Activated T-helper 17 cell treated with anti-CD3 and anti-CD28 coated beads, Interleukin-2, amount 50 U/mL, for 72 hours (primary cell): ENCODE measurements at places on chromosomes 7 and 10. TPM values are rescaled to one million over a fixed set of nuclear protein-coding genes. Genes with fewer than 3 reads are reported as not detected.

- ATAC-seq, result no peak
Observed at GRCh38 chr10:5589011-5589660, 64.4 kb downstream of the CALML3 start.

GRCh38 chr10:131082991-131083481, 228.5 kb downstream of the TCERG1L start:
- ATAC-seq, result no peak

DNA sequence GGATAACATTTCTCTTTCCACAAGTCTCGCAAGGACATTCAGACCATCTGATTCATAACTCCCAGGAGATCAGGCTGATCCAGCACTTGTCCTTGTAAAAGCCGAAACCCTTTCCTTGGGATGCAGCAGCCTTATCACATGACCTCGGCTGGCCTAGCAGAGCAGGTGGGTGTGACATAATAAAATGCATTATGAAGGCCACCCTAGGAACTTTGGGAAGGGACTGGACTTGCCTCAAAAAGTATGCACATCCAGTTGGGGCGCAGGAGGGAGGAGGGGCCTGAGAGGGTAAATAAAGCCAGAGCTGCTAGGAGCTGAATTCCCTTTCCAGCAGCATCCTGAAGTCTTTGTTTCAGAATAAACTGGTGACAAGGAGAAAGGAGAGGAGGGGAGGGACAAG, 260.8 kb downstream of the SNX13 start:
- no peak for ATAC-seq

NEUROD6 gene
- total RNA-seq, result not detected

- ATAC-seq, result no peak
Observed at GRCh38 chr7:117217106-117218035, 105.5 kb downstream of the WNT2 start.

OPN4 gene
- total RNA-seq, result not detected

GJC3 gene
- not detected for total RNA-seq

DNA sequence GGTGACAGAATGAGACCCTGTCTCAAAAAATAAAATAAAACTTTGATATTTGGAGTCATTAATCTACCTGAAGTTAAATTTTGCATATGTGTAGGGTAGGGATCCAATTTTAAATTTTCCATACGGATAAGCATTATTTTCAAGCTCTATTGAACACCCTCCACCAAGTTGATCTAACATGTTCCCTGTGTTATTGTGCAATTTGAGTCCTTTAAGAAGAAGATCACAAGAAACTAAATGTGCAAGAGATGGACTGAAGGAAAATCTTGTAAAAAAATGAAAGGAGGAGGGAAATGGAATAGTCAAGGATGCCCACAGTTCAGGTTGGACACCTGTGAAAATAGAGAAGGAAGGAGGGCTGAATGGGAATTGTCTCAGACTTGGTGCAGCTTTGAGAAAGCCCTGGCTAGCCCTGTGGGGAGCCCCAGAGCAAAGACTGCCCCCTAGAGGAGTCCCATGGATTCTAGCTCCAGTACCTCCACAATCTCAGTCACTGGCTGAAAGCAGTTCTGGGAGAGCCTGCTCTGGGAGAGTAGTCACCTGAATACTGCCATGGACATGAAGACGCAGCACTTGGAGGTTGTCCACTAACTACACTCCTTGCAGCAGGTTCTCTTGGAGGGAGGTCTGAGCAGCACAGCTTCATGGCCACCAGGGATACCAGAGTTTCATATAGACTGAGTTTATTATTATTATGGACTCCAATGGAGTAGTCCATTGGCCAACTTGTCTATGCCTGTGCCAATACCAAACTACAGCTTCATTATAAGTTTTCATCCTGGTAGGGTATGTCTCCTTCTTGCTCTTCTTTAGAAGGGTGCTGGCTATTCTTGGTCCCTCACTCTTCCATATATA, 5.7 kb upstream of the TIAL1 start:
- peak; percentile 89 for ATAC-seq

GRCh38 chr10:129780198-129780597, 183.9 kb downstream of the EBF3 start:
- no peak for ATAC-seq

RASA4B gene
- total RNA-seq, result 14.1 TPM

GRCh38 chr7:129748356-129749109, 137.0 kb downstream of the NRF1 start:
- ATAC-seq, result no peak

DNA sequence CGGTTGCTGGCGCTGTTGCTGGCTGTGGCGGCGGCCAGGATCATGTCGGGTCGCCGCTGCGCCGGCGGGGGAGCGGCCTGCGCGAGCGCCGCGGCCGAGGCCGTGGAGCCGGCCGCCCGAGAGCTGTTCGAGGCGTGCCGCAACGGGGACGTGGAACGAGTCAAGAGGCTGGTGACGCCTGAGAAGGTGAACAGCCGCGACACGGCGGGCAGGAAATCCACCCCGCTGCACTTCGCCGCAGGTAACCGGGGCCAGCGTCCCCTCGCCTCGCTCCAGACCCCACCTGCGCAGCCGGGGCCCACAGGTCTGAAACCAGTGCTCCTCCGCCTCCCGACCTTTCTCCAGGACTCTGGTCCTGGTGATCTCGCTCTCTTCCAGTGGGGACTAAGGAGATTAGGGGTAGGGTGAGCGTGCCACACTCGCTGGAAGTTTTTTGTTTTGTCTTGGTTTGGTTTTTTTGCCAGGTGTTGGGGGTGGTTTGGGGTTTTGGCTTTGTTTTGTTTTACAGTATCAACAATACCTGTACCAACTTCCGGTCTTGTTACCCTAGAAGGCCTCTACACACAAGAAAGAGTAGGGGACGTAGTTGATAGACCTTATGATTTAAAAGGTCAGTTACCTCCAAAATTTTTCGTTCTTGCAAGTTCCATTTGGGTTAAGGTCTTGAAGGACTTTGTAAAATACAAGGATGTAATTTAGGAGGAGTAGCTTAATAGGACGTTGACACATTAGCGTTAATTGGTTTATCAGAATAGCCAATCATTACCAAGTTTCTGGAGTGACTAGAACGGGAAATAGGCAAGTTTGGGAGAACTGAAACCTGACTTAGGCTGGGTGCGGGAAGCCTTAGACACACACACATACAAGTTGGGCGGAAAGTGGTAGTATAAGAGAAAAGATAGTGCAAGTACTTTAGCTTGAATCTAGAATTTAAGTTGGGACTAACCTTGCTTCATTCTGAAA, 704 bp downstream of the TNKS2 start:
- peak; percentile 51 for ATAC-seq

- no peak for ATAC-seq
Observed at GRCh38 chr10:1358147-1358546, 302.0 kb downstream of the WDR37 start.

- ATAC-seq, result no peak
Observed at GRCh38 chr7:70178211-70178610, 579.9 kb downstream of the AUTS2 start.

DNA sequence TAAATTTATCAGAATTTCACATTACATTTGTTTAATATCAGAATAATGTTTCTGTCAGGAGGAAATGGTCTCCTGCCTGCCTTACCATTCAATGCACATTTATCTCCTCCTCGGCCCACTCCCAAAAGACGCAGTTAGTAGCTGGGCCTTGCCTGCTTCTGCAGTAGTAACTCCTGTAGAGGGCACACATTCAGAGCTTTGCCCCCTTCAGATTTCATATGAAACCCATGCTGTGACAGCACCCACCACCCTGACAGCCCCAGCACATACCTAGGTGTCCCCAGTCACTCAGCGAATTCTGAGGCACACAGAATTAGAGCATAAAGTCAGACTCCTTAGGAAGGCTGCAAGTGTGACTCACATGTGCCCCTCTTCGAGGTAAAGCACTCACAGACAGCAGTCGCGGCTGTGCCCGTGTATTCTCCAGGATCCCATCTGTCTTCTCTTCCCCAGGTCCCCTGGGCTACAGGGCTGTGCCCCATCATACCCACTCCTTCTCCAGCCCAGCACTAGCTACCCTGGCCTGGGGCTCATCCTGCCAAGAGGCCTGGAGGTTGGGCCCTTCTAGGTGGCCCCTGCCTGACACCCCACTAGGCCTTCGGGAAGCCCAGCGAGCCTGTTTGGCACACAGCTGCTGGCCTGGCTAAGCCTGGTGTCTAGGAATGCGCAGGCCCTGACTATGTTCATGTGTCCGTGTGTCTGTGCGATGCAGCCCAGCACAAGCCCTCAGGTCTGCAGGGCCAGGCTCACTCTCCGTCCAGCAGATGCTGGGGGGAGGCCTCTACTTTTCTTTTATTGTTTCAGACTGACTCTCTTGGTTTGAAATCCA, 4.7 kb upstream of the DEPP1 start:
- ATAC-seq, result no peak

DNA sequence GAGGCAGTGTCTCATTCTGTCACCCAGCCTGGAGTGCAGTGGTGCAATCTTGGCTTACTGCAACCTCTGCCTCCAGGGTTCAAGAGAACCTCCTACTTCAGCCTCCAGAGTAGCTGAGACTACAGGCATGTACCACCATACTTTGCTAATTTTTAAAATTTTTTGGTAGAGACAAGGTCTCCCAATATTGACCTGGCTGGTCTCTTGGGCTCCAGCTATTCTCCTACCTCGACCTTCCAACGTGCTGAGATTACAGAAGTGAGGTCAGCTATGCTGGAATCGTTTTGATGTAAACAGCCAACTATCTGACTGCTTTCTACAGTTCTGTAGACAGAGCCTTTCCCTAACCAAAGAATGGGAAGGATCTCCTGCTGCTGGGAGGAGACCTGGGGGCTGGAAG, 375.8 kb downstream of the GATA3 start:
- ATAC-seq, result no peak

DNA sequence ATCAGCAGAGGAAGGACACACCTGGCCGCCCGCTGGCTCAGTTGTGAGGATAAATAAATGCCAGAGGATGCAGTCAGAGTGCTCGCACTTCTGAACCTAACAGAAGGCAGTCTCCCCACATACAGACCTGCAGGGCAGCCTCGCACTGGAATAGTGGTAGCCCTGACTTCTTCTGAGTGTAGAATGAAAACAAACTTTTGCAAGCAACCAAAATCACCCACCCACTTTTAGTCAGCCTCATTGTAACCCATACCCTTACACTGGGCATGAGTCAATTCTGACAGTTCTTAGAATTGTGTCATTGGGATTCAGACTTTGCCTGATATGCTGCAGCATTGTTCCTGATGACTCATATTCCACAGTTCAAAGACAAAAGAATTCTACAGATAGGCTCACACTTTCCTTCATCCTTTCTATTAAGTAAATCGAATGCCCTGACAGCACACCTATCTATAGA, 167.0 kb upstream of the CDK1 start:
- peak; percentile 97 for ATAC-seq

- no peak for ATAC-seq
Observed at GRCh38 chr7:138207555-138207971, 131.3 kb downstream of the AKR1D1 start.

DNA sequence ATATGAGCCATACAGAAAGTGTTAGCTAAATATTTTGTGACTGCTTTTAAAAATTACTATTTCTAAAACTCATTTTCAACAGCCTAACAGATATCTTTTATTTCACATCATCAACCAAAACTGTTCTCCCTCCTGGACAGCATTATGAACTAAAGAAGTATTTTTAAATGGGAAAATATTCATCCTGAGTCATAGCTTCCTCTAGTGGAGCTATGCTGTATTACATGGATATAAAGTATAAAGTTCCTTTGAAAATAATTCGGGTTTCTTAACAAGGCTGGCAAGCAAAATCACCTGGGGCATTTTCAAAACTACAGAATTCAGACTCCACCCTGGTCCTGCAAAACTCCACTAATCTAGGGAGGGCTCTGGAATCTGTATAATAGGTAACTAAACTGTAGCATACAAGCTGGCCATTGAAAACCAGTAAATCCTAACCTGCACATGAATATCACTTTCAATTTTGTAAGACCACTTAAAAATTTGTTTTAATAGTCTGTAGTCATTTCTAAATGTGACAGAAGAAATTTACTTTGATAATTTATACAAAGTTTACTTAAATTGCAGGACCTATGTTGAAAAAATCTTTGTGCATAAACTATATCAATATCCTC, 53.5 kb downstream of the SCIN start:
- no peak for ATAC-seq
